ENCODE measurements at places on chromosomes 2 and 18. TPM values are rescaled to one million over a fixed set of nuclear protein-coding genes. Genes with fewer than 3 reads are reported as not detected.

Gene UCN
- total RNA-seq, result 0.59 TPM

Gene TEKT4
- total RNA-seq, result not detected

Gene KCNS3
- total RNA-seq, result 1.1 TPM

Gene ARHGAP25
- not detected for total RNA-seq

Gene RASGRP3
- 0.73 TPM for total RNA-seq

Gene C2orf80
- not detected for total RNA-seq

Gene CRYBA2
- total RNA-seq, result not detected

Gene SFT2D3
- total RNA-seq, result 4.5 TPM

Gene POTEI
- total RNA-seq, result not detected

Gene ADCY3
- 48.9 TPM for total RNA-seq

Gene NT5C1B
- not detected for total RNA-seq

Gene IL18RAP
- not detected for total RNA-seq

Data from subcutaneous preadipocyte (primary cell).